ENCODE measurements at places on chromosomes 12 and 14. TPM values are rescaled to one million over a fixed set of nuclear protein-coding genes. Genes with fewer than 3 reads are reported as not detected.

DNA sequence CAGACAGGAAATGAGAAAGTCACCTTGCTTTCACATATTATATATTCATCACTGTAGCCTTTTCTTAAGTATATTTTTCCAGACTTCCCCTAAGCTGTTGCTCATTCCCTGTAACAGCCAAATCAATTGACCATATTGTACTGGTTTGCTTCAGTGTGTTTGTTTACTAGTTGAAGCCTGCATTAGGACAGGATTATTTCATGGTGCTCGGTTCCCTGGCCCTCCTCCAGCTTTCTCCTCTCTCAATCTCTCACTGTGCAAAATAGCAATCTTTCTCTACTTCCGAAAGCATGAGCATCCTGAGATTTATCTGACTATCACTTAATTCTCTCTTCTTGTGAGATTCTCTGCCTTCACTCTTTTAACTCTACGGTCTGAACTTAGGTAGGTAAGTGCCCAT, 2.4 kb downstream of the SLC35F4 start:
- DNase-seq = no peak

DNA sequence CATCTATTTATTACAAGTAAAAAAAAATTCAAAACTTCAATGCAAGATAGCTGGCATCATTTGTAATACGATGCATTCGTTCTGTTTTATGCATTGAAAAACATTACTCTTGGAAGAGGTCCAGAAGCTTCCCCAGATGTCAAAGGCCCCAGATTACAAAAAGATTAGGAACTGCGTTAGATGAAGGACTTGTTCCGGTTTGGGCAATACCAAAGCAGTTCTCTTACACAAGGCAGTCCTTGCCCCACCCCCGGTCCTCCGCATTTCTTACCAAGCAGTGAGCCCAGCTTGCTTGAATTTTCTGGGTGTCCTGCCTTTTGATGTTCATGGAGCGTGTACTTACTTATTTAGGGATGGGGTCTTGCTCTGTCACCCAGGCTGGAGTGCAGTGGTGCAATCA, 4.8 kb upstream of the HVCN1 start:
- DNase-seq = no peak

GRCh38 chr12:78176643-78177042, 345.9 kb downstream of the NAV3 start:
- DNase-seq = no peak

- DNase-seq = no peak
Measured at GRCh38 chr12:120668868-120669840, 17.8 kb upstream of the MLEC start.

- no peak for DNase-seq
Measured at GRCh38 chr14:85688006-85688405, 158.1 kb downstream of the FLRT2 start.

GRCh38 chr12:50542448-50542847, 37.7 kb downstream of the DIP2B start:
- DNase-seq = no peak

DNA sequence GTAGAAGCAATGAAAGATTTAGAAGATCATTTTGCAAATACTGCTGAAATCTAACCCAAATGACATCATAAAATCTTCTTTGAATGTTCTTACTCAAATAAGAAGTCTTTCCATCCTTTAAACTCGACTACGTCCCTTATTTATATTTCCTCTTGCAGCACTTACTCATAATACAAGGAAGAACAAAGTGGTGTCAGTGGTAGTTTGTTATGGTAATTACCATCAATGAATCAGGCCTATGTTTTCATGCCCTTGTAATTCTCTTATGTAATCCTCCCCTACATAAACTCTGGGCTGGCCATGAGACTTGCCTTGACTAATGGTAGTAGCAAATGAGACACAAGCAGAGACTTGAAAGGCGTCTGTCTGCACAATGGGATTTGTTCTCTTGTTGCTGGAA, 17.0 kb downstream of the EEA1 start:
- no peak for DNase-seq

GRCh38 chr12:23618718-23619117, 330.8 kb downstream of the SOX5 start:
- DNase-seq = no peak

GRCh38 chr14:96202441-96203094, 2.1 kb upstream of the BDKRB2 start:
- DNase-seq = no peak

DNA sequence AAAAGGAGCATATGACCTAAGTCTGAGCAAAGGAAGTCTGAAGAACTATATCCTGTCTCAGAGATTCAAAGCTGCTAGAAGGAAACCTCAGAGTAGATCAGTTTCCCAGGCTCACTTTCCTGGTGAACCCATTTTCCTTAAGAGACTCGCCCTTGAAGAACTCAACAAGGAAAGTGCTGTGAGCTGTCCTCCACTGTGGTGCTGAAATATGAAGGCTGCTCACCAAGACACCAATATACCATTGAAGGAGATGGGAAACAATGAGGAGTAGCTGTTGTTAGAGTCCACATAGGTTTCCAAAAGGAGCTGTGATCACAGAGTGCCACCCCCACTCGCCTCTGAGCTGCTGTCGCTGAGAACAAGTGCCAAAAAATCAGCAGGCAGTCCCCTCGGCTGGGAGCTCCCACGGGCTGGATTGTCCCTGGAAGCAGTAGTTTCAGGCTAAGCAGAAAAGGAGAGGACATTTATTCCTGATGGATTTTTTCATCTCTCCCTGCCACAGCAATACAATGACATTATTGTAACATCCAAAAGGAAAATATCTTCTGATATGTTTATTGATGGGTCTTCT, 282.1 kb downstream of the RPS29 start:
- DNase-seq = peak; percentile 65

- DNase-seq = no peak
Measured at GRCh38 chr14:65972891-65973290, 513.3 kb upstream of the CCDC196 start.

GRCh38 chr12:51307655-51308593, 16.1 kb downstream of the BIN2 start:
- DNase-seq = no peak

DNA sequence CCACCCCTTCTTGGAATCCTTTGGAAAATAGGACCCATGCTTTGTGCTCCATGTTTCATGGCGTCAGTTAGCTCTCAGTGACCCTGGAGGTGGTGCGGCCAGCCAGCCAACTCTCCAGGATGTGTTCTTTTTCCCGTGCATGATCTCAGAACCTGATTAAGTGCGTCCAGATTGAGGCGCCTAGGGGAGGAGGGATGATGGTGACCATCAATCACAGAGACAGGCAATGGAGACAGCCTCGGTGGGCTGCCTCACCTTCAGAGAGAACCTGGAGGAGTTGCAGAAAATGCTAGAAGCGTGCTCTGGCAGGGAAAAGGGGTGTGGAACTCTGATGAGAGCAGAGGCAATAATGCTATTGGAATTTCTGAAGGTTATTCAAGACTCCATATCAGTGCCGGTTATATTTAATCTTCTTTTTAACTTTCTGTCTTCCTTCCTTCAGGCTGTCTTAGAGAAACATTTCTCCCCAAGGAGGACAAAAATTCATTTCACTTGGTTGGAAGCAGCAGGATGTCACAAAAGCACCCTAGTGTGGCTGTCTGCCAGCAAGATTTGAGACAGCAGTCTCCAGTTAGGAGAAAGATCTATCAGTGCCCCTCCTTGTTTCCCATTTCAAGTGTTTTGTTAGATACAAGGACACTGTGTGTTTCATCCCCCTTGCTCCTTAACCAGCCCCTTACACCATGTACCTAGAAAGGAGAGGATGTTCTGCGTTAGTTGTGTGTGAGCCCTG, 53.3 kb upstream of the IGF1 start:
- no peak for DNase-seq

DNA sequence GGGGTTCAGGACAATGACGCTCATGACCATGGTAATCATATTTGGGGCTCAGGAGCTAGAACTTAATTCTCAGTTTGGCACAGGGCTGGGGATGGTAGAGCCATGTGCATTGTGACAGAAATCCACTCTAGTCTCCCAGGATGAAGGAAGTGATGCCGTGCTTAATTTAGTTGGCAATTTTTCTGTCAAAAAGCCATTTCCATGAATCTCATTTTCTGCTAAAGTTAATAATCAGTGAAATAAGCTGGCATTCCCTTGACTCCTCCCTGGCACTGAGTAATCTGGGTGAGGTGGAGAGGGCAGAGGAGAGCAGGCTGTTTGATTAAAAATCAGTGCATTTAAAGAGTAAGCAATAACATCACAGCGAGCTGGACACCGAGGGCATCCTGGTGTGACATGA, 45.0 kb upstream of the GPR68 start:
- no peak for DNase-seq

- peak; percentile 33 for DNase-seq
Measured at GRCh38 chr12:9064815-9065606, 50.7 kb downstream of the A2M start.

DNA sequence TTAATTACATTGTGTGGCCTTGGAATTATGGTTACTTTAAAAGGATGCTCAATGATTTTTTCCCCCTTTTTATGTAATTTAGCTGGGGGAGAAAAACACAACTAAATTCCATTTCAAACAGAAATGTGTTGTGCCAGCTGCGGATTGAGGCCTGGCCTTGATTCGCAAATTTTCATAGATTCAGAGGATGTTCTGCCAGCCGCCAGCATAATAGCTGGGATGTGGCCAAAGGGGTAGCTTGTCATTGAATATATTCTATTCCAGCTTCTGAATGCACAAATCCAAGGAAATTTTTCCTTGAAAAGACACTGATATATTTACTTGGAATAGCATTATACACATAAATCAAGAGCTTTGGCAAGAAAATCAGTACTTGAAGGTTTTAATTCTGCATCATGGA, 43.7 kb downstream of the TRHDE start:
- DNase-seq = no peak

- DNase-seq = no peak
Measured at GRCh38 chr12:66898700-66899469, 220.0 kb upstream of the GRIP1 start.

DNA sequence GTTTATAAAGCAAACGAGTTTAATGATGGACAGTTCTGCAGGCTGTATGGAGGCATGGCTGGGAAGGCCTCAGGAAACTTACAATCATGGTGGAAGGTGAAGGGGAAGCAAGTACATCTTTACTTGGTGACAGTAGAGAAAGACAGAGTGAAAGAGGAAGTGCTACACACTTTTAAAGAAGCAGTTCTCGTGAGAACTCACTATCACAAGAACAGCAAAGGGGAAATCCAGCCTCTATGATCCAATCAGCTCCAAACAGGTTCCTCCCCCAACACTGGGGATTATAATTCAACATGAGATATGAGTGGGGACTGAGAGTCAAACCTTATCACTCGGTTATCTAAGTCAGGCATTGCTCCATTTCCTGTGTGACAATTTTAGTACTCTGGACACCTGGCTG, 189.9 kb upstream of the CNTN1 start:
- DNase-seq = no peak

- DNase-seq = no peak
Measured at GRCh38 chr14:49957089-49957852, 64.4 kb downstream of the ARF6 start.

DNA sequence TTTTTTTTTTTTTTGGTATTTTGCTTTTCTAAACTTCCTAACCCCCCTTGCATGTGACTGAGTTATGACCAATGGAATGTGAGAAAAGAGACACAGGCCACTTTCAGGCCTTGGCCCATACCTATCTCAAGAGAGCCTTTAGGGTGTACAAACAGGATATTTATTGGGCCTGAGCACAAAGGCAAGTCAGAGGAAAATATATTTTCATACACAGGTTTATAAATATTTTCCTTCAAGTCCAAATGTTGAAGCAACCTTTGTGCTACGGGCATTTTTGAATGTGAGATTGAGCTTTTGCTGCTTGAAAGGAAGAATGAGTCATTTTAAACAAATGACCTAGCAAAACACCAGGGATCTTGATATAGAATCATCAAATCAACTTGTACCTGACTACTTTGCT, 228.6 kb upstream of the E2F7 start:
- no peak for DNase-seq

DNA sequence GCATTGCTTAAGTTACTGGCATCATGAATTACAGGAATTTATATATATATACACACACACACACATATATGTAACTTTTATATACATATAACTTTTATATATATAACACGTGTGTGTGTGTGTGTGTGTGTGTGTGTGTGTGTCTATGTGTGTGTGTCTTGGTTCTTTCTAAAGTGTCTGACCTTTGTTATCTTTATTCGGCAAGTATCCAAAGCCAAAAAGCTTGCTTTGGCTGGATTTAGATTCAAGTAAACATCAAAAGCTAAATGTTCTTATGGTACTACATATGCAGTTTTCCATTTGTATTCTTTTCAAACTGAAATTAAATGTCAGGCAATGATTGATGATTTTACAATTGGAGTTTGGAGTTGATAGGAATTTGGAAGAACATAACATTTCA, 69.9 kb downstream of the SLC16A7 start:
- DNase-seq = no peak

GRCh38 chr12:57893431-57894353, 47.2 kb upstream of the CTDSP2 start:
- peak; percentile 89 for DNase-seq

- no peak for DNase-seq
Measured at GRCh38 chr14:102317564-102318248, 1.8 kb upstream of the ZNF839 start.

- no peak for DNase-seq
Measured at GRCh38 chr14:91983588-91983987, 36.1 kb upstream of the FBLN5 start.

DNA sequence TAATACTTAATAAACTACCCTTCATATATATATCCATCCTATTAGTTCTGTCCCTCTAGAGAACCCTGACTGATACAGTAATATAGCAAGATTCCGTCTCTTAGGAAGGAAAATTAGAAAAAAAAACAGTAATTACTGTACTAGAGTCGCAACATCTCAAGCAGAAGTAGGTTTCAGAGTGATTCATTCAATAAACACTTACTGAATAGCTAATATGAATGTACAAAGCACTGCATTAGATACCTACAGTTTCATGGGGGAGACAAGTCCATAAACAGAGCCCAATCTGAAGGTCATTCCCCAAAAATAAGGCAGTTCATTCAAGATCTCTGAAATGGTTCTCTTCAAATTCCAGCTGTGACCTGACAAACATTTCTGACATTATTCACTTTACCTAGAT, 9.9 kb downstream of the CERS5 start:
- DNase-seq = no peak

- no peak for DNase-seq
Measured at GRCh38 chr12:111173836-111174235, 195.1 kb downstream of the PHETA1 start.

DNA sequence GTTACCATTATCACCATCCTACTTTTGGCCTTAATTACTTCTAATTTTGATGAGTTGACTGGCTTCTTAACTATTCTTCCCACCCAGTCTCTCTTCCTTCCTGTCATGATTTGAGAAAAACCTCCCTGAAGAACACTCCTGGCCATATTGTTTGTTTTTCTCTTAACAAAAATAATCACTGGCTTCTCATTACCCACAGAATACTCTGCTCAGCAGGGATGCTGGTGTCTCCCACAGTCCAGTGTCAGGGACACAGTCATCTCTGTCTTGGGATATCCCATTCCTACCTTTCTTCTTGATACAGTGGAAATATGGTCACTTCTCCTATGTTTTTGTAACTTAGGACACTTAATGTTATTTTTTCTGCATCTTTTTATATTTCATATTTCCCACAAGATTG, 103.7 kb downstream of the SRGAP1 start:
- DNase-seq = no peak

The TPPP2 gene
- polyA plus RNA-seq = 4.3 TPM

The SERPINA9 gene
- not detected for polyA plus RNA-seq

The TRHDE gene
- 26.0 TPM for polyA plus RNA-seq

The IL31 gene
- not detected for polyA plus RNA-seq

The SOCS2 gene
- 44.8 TPM for polyA plus RNA-seq

The LMO3 gene
- polyA plus RNA-seq = 2.4 TPM

The DHRS2 gene
- polyA plus RNA-seq = 9.1 TPM

The GALNT16 gene
- polyA plus RNA-seq = 1.9 TPM

The MUCL1 gene
- polyA plus RNA-seq = not detected

The SERPINA10 gene
- 0.24 TPM for polyA plus RNA-seq

The FIGNL2 gene
- 3.3 TPM for polyA plus RNA-seq

The GALNT8 gene
- 3.5 TPM for polyA plus RNA-seq

The KRT6C gene
- polyA plus RNA-seq = not detected
